ENCODE measurements at places on chromosomes 12 and 14.
A peak's percentile ranks its signal among the peaks of the same experiment; 100 is the strongest.

DNA sequence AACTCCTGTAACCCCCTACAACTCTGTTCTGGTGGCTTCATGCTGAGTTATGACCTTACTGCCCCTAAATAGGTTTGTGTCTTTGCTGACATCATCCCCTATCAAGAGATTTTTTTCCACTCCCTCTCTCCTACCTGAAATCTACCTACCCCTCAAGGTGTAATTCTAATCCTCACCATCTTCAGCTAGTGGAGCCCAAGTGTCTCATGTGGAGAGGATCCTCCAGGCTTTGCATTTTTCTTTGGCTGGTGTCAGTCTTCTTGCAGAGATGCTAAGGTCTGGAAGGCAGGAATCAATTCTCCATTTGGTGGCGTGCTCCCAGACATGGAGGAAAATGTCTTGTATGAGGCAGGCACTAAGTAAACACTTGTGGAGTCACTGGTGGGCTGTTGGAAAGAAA is 74.8 kb upstream of the PRMT8 start:
- no peak for DNase-seq

- peak; percentile 84 for DNase-seq
Measured at GRCh38 chr14:34355584-34356263, 106.3 kb downstream of the SPTSSA start.

- DNase-seq = peak; percentile 70
Measured at GRCh38 chr14:99415496-99416281, 65.0 kb downstream of the SETD3 start.

GRCh38 chr12:57781801-57782200 is 786 bp upstream of the TSFM start:
- no peak for DNase-seq

DNA sequence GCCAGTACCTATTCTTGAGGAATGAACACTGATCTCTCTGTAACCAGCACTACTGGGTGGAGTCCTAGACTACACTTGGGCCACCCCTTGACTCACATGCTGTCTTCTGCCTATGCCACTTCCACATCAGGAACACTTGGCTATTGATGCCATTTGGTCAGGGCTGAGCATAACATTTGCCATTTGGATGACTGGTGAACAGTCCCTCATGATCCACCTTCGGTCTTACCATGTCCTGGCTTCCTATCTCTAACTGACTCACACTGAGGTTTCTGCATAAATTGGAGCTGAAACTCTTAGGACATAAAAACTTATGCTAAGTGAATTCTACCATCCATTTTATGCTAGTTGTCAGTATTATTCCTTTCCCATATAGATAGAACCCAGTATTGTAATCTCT is 91.7 kb upstream of the PELI2 start:
- no peak for DNase-seq

- no peak for DNase-seq
Measured at GRCh38 chr12:85385406-85385805, 105.4 kb downstream of the ALX1 start.

DNA sequence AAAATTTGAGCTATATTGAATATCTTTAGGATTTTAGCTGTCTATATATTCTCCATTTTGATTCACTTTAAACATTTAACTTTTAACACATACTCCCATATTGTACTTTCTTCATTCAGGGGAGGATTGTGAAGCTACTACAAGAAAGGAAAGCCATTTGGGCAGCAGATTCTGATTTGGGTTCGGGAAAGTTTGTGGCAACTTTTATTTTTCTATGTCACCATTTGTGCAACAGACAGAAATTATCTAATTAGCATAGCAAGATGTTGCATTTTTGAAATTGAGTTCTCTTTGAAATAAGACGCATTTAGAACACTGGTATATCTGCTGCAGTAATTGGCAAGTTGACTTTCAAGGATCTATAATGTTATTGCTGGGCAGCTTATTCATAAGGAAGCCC is 134.3 kb downstream of the KICS2 start:
- DNase-seq = no peak

DNA sequence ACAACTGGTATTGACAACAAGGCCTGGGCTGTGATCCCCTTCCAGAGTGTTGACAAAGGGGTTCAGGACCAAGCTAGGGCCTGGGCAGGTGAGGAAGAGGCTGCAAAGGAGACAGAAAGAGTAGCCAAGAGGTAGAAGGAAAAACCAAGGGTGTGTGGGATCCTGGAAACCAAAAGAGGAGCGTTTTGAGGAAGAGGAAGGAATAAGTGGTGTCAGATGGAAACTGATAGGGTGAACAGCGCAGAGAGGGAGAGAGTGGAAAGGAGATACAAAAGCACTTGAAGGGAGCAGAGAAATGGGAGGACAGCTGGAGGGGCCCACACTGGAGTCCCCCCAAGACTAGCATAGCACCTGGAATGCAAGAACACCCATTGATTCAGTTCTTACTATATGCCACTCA is 8.3 kb upstream of the HVCN1 start:
- DNase-seq = no peak

DNA sequence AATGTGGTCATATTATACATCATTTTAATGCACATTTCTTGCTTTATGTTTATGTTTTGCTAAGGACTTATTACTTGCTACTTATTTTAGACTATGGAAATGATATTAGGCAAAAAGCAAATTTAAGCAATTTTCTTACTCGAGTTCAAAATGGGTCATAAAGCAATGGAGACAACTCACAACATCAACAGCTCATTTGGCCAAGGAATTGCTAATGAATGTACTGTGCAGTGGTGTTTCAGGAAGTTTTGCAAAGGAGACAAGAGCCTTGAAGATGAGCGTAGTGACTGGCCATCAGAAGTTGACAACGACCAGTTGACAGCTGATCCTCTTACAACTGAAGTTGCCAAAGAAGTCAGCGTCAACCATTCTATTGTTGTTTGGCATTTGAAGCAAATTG is 831.8 kb upstream of the SEL1L start:
- DNase-seq = no peak

DNA sequence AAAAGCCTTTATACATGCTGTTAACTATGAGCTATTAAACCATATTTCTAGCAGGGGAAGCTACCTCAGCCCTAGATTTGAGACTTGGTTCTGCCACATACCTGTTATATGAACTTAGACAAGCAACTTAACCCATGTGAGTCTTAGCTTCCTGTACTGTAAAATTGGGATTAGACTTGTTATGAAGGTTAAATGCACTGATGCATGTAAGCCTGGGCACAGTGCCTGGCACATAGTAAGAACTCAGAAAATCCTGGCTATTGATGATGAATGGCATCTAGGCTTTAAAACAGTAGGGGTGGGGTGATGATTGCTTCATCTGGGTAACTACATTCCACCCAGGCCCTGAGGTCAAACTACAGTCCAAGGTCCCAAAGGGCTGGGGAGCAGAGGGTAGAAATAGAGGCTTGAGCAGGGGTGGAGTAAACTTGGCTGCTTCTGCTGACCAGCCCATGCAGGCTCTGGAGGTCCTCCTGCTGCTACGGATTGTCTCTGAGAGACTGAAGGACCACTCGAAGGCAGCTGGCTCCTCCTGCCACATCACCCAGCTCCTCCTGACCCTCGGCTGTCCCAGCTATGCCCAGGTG is 11.3 kb downstream of the ESPL1 start:
- no peak for DNase-seq

DNA sequence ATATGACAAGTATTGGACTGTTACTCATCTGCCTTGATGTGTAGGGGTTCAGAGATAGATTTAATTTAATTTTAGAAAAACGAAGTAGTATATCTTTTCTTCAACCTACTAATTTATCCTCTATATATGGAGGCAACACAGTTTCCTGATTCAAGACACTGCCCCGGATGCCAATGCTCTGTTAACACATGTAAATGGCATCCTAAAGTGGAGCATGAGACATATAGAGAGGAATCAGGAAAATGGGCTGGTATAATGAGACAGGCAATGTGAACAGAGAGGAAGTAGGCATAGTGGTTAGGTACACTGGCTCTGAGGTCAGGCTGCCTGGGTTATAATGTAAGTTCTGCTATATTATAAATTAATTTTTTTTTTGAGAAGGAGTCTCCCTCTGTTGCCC is 85.6 kb downstream of the OTOGL start:
- DNase-seq = no peak

GRCh38 chr14:35985474-35986218 is 159.5 kb downstream of the BRMS1L start:
- no peak for DNase-seq

- DNase-seq = no peak
Measured at GRCh38 chr14:69617796-69618195, 6.4 kb downstream of the SUSD6 start.

- no peak for DNase-seq
Measured at GRCh38 chr14:63269561-63270225, 49.0 kb downstream of the GPHB5 start.

GRCh38 chr12:119990382-119990874 is 1.4 kb downstream of the BICDL1 start:
- DNase-seq = no peak

DNA sequence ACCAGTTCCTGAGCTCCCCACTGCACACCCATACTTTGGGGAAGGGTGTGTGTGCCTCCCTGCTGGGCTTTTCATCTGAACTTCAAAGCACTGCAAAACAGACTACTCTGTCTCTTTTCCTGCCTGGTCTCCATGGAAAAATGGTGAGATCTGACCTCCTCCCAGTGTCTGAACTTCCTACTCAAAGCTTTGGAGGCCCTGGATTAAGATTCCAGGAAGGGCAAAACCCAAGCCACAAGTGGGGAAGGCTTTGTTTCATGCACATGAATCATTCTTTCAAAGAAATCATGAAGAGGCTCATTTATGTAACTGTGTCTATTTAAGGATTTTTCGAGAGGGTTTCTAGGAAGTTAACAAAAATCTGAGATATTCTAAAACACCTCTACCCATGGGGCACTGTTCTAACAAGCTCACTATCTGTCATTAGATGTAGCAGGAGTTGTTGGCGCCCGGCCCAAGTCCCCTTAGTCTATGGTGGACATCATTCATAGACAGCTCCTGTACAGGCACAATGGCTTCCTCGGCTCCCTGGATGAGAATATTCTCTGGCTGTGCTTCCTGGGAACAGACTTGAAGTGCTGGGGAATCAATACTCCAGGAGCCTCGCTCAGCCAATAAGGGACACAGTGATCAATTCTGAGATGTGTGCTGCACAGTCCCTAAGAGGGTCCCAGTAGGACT is 224.0 kb downstream of the KTN1 start:
- no peak for DNase-seq

- DNase-seq = peak; percentile 30
Measured at GRCh38 chr12:79691511-79692248, 916 bp upstream of the PAWR start.

GRCh38 chr12:130214686-130215395 is 52.6 kb downstream of the FZD10 start:
- DNase-seq = no peak

- DNase-seq = peak; percentile 23
Measured at GRCh38 chr14:76836029-76836630, 9.9 kb downstream of the LRRC74A start.

DNA sequence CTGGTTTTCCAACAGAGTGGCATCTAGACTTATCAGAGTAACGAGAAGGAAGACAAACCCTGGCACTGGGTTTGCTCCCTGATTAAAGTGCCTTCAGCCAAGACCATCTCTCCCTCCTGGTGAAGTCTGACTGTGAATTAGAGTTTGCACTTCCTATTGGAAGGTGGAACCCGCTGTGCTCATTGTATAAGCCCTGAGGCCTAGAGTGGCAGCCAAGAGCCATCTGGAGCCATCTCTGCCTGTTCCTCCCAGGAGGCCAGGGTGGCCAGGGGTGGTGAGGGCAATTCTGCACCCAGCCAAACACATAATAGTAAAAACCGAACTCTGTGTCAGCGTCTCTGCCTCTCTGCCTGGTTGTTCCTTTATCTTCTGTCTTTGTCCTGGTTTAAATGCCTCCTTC is 25.0 kb downstream of the MFAP5 start:
- DNase-seq = no peak

DNA sequence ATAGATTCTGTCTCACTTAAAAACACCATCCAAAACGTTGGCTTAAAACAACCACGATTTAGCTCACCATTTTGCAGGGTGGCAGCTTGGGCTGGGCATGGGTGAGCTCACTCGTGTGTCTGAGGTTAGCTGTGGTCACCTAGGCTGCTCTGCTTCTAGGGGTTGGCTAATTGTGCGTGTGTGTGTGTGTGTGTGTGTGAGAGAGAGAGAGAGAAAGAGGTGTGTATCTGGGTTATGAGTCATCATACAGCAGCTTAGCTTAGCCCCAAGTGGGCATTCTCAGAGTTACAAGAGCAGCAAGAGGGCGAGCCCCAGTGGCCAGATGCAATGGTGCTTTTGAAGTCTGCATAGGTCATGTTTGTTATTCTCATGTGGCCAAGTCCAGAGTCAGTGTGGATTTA is 6.0 kb downstream of the FBXW8 start:
- peak; percentile 77 for DNase-seq

- DNase-seq = no peak
Measured at GRCh38 chr14:31902002-31902401, 175.1 kb upstream of the ARHGAP5 start.

- DNase-seq = no peak
Measured at GRCh38 chr14:24427537-24428508, 1.6 kb downstream of the CBLN3 start.

DNA sequence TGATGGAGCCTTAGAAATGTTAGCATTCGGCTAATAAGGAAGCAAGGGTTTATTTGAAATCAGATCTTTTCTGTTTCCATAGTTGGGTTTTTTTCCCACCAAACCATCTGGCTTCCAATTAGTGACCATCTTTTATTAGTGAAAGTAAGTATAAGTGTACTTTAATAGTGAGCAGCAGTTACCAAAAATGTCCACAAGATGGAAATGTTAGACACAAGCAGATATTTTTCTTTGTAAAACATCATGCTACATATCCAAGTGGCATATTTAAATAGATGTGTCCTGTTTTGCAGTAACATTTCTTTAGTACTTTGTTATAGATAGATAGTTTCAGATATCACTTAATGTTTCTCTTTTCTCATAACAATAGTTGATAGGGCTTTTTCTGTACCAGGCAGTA is 28.8 kb downstream of the YEATS4 start:
- DNase-seq = peak; percentile 66

DNA sequence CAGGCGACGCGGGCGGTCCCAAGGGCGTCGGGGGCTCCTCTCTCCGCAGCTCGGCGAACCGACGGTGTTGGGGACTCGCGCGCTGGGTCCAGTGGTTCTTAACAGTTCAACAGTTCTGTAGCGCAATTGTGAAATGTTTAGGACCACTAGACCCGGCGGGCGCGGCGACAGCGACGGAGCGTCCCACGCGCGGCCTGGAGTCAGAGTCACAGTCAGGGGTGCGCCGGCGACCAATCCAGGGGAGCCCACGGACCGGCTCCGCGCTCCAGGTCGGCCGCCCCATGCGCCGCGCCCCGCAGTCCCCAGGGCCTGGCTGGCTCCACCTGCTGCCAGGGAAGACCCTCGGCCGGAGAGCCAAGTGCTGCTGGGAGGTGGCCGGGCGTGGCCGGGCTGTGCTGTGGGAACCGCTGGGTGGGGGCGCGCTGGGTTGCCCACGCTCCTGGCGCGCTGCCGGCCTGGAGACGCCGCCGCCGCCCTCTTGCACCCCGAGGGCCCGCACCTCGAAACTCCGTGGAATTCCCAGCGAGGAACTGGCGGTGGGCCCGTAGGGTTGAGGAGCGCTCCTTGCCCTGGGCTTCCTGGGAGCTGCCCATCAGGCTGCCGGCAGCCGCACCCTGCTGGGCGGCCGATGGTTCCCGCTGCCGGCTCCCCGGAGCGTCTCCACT is 20.9 kb upstream of the KIF26A start:
- no peak for DNase-seq

- DNase-seq = no peak
Measured at GRCh38 chr12:10358131-10358530, 31.7 kb downstream of the KLRK1 start.

- peak; percentile 47 for DNase-seq
Measured at GRCh38 chr14:89702073-89702875, 252.3 kb downstream of the EFCAB11 start.

All from fibroblast of gingiva (primary cell).